Natural killer cell (primary cell): ENCODE measurements at places on chromosomes 12 and 14.
A peak's percentile ranks its signal among the peaks of the same experiment; 100 is the strongest.

DNA sequence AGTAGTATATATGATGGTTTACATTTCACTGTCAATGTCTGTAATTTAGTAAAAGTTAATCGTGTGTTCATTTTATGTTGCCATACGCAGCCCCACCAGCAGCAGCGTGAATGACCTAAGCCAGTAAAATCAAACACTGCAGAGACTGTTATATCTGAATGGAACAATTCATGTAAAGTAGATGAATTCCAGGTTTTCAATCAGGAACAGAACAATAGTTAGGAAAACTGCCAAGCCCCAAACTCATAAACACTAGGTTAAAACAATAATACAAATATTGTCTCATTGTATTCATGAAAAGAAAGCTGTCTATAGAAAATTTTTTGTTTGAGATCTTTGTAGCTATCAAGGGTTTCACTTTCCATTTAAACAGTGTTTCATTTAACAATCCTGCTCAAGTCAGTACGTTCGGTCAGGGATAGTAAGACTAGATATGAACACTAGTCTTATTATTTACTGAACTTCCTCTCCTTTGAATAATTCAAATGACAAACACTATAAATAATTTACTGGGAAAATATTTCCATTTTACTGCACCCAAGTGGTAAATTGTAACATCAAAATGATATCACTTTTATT is 256.8 kb upstream of the FLRT2 start:
- DNase-seq: no peak

GRCh38 chr12:132955094-132956010 is 754 bp downstream of the ZNF605 start:
- peak; percentile 7 for DNase-seq

GRCh38 chr12:16070113-16070512 is 159.0 kb downstream of the DERA start:
- DNase-seq: no peak

DNA sequence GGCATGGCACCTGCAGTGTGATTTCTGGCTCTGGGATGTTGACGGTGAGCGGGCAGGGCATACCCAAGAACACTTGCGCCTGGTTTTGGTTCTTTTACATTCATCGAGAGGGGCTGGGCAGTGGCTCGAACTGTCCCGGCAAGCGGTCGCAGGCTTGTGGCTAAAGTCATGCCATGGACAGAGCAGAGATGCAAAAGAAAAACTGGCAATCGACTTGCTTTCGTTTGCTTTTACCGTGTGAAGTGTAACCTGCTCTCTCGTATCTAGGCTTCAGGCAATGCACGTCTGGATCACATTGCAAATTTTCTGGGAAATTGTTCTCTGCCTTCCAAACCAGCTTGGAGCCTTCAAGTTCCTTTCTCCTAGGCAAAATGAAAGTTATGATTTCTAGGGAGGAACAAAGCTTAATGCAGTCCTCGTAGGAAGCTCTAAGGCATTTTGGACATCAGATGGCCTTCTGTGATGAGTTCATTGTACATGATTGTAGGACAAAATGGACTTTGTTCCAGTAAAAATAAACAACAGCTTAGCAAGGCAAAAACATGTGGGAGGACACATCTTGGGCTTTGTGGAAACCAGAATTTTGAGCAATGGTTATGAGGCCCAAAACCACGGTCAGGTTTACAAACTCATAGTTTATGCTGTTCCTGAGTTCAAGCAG is 18.3 kb downstream of the ADGRD1 start:
- no peak for DNase-seq

- no peak for DNase-seq
Observed at GRCh38 chr14:28373721-28374120, 392.9 kb upstream of the FOXG1 start.

GRCh38 chr12:83826112-83826511 is 1086.5 kb downstream of the SLC6A15 start:
- no peak for DNase-seq

GRCh38 chr12:131403676-131404075 is 307.2 kb upstream of the SFSWAP start:
- no peak for DNase-seq

GRCh38 chr14:88598097-88598675 is 35.3 kb downstream of the ZC3H14 start:
- DNase-seq: no peak

DNA sequence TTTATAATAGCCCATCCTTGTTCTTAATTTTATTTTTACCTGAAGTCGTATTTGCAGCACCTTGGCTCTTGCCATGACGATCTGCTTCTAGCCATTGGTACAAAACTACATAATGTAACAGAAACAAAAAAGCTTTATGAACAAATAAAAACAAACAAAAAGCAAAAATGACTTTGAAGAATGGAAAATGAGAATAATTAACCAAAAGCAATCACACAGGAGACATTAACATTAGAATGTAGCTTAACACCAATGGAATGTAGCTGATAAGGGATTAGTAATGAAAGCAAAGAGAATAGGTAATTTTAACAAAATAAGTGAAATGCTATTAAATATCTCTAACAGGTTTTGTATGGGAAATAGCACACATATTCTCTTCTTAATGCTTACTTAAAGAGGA is 91.4 kb downstream of the DENND5B start:
- DNase-seq: no peak

DNA sequence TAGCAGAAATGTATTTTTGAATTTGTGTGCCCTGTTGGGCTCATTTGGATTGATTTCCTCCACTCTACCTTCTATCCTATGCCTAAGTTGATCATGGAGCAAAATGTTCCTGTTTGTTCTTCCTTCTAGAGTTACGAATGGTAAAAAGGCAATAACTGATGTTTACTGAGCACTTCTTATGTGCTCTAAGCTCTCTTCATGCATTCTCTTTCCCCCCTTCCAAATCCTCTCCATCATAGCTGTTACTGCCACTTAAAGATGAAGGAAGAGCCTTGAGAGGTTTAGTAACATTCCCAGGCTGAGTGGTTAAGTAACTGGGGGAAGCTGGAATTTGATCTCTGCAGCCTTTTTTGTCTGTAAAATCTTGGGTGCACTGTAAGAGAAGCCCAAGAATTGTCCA is 60.1 kb downstream of the CHST11 start:
- no peak for DNase-seq

GRCh38 chr12:65756267-65756666 is 68.0 kb upstream of the HMGA2 start:
- no peak for DNase-seq

DNA sequence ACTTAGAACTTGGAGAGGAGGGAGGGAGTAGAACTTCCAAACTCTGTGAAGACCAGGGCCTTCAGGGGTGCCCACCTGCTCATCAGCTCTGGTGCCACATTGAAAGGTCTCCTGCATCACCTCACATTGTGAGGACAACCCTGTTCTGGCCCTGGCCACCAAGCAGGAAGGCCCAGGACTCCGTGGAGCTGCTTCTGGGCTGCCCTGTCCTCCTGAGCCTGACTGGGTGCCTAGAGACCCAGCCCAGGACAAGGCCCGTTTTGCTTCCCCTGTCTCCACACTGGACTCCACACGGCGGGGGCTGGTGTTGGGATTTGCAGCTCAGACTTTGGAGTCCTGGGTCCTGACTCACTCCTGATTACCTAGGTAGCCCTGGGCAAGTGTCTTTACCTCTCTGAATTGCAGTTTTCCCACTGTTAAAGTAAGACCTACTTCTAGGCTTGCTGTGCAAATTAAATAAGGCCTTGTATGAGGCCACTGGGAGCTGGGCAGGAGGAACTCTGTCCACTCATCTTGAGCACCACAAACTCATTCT is 12.5 kb upstream of the KRT82 start:
- no peak for DNase-seq

DNA sequence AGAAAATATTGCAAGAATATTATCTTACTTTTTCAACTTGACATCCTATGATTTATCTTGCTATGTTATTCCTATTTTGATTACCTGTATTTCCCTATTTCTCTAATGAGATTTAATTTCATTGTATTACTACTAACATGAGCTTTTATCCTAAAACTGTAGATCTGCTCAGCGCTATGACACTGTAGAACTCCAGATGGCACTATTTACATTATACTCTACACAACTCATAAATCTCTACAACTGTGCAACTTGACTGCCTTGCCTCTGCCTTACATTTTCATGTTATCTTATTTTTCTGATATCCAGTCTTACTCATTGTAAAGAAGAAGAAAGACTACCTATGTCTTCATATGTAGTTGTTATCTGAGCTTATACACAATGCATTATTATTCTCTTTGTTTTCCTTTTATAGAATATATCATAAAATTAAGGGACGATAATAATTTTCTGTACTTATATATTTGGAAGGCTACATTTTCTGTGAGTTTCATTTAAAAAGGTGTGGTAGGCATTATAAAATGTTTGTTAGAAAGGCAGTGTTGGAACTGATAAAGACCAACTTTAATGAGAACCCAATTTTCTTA is 24.1 kb downstream of the NUP37 start:
- no peak for DNase-seq

DNA sequence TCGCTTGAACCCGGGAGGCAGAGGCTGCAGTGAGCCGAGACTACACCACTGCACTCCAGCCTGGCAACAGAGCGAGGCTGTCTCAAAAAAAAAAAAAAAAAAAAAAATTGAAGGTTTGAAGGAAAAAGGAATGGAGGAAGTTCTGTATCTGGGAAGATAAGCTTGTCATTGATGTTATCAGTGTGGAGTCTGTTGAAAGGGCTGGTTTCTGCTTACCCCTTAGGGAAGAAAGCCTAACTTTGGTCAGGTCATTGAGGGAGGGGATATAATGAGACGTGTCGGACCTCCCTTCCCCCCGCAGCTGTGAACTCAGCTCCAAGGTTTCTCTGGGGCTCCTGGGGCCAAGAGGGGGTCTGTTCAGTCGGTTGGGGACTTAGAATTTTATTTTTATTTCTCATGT is 16.4 kb downstream of the DAO start:
- no peak for DNase-seq

GRCh38 chr14:52175982-52176502 is 91.5 kb upstream of the PTGDR start:
- peak; percentile 82 for DNase-seq

- DNase-seq: no peak
Observed at GRCh38 chr14:60329274-60329673, 80.3 kb downstream of the PPM1A start.

DNA sequence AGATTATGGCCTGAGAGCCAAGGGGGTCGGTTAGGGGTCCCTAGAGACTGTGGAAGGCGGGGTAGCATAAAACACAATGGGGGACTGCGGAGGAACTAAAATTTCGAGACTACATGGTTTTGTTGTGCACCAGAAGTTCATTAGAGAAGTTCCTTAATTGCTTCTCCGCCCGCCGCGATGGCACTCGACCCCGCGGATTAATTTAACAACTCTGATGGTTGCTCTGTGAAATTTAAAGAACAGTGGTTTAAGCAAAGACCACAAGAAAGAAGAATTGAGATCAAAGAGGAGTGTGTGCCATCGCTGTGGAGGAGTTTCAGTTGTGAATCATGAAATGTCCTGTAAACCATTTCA is 1.4 kb upstream of the CCDC88C start:
- no peak for DNase-seq

- no peak for DNase-seq
Observed at GRCh38 chr12:11978726-11979384, 91.9 kb upstream of the BCL2L14 start.
